ENCODE measurements at places on chromosomes 16 and 17.

GRCh38 chr17:47695429-47696376, 1.7 kb downstream of the TBKBP1 start:
- DNase-seq = no peak

- no peak for DNase-seq
Observed at GRCh38 chr16:85182774-85183173, 70.5 kb upstream of the CIBAR2 start.

DNA sequence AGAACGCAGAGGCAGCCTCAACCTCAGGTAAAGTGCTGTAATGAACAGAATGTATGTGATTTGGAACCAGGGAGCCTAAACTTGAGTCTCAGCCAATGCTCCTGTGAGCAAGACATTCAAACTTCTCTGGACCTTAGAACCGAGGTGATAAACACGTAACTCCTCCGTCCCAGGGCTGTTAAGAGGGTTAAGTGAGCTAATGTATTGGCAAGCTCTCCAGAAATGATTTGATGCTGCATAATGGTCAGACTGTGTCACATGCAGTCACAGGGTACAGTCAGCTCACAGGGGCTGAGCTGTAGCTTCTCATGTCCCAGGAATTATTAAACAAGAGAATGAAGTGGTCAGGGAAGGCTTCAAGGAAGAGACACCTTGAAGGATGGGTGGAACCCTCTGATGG, 10.0 kb upstream of the SLC4A1 start:
- DNase-seq = no peak

- DNase-seq = no peak
Observed at GRCh38 chr17:22273308-22273707, 581.0 kb downstream of the KCNJ18 start.

GRCh38 chr17:50361561-50362480, 11.2 kb downstream of the MRPL27 start:
- peak; percentile 75 for DNase-seq

- no peak for DNase-seq
Observed at GRCh38 chr17:14330492-14330962, 29.6 kb downstream of the HS3ST3B1 start.

- no peak for DNase-seq
Observed at GRCh38 chr17:74211141-74211911, 2.0 kb upstream of the TTYH2 start.

- DNase-seq = peak; percentile 73
Observed at GRCh38 chr17:40191237-40192208, 14.3 kb downstream of the RAPGEFL1 start.

DNA sequence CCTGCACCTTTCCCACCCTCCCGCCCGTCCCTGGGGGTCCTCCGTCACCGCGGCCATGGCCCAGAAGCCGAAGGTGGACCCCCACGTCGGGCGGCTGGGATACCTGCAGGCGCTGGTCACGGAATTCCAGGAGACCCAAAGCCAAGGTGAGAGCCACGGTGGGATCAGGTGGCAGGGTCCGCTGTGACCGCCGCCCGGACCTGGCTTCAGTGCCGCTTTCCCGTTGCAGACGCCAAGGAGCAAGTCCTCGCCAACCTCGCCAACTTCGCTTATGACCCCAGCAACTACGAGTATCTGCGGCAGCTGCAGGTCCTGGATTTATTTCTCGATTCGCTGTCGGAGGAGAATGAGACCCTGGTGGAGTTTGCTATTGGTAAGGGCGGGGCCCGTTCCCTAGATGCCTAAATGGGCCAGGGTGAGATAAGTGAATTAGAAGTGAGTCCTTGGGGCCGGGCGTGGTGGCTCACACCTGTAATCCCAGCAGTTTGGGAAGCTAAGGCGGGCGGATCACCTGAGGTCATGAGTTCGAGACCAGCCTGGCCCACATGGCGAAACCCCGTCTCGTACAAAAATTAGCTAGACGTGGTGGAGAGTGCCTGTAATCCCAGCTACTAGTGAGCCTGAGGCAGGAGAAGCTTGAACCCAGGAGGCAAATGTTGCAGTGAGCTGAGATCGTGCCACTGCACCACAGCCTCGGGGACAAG, 617 bp downstream of the ARMC7 start:
- DNase-seq = no peak

DNA sequence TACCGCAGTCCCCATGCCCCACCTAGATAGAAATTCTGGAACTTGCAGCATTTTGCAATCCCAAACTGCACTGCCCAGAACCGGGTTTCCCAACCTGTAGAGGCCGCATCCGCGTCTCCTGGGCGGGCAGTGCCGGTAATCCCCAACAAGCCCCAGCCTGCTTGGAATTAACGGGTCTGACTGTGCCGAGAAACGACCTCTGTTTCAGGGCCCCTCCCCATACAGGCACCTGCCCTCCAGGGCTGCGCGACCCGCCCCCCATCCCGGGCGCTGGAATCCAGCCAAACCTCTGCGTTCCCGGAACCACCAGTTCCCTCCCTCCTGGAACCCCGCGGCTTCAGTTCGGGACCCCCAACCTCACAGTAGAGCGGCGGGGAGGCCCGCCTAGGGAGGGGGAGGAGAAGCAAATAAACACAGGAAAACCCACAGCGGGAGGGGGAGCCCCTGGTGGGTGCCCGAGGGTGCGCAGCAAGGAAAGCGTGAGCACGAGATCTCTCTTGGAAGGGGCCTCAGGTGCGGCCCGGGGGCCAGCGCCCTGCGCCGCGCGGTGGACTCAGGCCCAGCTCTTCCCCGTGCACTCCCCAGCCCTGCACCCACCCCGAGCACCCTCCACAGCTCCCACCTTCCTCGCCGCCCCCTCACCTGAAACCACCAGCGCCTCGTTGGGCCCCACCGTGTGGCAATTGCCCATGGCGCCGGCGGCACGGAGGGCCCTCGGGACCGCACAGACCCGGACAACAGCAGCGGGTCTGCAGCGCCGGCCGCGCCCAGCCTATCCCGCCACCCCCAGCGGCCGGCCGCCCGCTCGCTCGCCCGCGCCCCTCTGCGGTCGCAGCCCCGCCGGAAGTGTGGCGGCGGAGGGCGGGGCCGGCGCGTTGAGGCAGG, at the start of gene FLOT2:
Gene FLOT2 (minus strand): TSS at position 850 of the 885 bp plus-strand sequence. CDS start 159 bp downstream, at position 691.
- peak; percentile 66 for DNase-seq

DNA sequence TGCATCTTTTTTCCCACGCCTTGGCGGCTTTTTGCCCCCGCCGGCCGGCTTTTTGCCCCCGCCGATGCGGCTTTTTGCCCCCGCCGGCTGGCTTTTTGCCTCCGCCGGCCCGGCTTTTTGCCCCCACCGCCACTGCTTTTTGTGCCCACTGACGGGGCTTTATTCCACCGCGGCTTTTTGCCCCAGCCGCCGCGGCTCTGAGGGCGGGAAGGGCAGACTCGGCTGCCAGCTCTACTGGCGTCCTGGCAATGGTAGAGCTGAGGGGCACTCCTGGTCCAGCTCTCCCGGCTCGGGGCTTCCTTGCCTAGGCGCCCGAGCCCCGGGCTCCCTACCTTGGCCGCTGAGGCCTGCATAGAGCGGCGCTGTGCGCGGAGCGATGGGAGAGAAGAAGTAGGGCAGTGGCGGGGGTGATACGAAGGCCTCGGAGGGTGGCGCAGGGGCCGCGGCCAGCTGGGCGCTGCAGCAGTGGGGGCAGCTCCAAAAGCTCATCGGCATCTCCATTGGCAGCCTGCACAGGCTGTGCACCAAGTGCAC, 591.4 kb downstream of the TP53TG3F start:
- DNase-seq = no peak

DNA sequence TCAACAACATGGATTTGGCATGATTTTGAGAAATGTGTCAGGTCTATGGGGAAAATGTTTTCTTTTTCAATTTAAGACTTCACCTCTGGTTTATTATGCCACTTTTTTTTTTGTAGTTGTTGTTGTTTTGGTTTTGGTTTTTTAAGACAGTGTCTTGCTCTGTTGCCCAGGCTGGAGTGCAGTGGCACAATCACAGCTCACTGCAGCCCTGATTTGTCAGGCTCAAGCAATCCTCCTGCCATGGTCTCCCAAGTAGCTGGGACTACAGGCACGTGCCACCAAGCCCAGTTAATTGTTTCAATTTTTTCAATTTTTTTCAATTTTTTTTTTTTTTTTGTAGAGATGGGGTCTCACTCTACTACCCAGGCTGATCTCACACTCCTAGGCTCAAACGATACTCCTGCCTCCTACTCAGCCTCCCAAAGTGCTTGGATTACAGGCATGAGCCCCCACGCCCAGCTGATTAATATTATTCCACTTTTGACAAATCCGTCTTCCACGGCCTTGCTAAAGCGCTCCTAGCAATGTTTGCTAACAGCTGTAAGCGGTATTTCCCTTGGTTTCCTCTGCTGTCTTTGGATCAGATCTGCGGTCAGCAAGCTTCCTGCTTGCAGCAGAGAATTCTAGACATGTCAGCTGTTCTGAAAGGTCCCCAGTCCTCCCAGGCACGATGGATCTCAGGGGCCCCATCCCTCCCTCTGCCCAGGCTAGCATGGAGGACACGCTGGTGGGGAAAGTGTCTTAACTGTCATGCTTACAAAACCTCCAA, 7.0 kb upstream of the MILR1 start:
- peak; percentile 62 for DNase-seq

DNA sequence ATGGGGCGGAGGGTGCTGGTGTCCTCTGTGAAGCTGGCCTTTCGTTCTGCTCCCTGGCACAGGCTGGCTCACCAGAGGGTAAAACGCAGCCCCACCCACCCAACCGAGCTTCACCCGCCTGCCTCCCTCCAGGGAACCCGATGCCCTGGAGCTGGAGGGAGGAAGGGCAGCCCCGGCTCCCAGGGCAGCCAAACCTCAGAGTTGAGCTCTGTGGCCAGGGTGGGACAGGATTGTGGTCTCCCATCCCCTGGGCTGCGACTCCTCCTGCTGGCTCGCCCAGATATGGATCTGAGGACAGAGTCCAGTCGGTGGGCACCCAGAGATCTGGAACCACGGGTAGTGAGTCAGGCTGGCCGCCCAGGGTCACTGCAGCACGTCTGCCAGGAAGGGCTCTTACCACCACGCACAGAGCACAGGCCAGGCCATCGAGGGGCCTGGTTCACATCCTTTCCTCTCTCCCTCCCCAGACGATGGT, 42.6 kb upstream of the CHMP6 start:
- no peak for DNase-seq

- peak; percentile 91 for DNase-seq
Observed at GRCh38 chr17:7394452-7395191, at the start of gene PLSCR3. Gene PLSCR3 (minus strand): TSS chr17:7394525. CDS start chr17:7394110, 415 bp downstream.

DNA sequence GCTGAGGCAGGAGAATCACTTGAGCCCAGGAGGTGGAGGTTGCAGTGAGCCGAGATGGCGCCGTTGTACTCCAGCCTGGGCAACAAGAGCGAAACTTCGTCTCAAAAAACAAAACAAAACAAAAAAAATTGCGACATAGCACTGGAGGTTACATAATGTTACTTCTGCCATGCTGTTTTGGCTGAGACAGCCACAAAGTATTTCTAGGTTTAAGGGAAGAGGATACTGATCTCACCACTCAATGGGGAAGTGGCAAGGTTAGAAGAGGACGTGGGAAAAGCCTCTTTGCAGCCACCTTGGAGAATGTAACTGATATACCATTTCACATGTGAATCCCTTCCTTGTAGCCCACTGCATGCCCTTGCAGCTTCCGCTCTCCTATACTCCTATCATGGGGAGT, 131.2 kb upstream of the NLRP1 start:
- DNase-seq = no peak

GRCh38 chr17:44867841-44868240, 20.2 kb downstream of the HIGD1B start:
- DNase-seq = no peak

DNA sequence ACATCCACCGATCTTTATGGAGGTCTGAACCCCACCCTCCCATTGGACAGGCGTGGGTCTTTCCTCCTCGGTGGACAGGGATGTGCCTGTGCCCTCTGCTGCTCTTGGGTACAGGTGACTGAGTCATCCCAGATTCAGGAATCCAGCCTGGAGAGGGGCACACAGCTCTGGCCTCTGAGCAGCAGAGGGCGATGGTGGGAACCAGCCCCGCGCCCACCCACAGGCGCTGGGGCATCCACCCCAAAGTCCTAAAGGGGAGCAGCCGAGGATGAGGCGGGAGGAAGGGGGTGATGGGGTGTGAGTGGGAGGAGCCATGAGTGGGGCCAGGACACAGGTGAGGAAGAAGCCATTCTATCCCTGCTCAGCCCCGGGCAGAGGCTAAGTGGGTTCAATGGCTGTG, 35.0 kb downstream of the ENGASE start:
- no peak for DNase-seq

GRCh38 chr17:75400326-75400939, 5.0 kb downstream of the GRB2 start:
- DNase-seq = no peak

- DNase-seq = no peak
Observed at GRCh38 chr17:27782791-27783206, 17.5 kb downstream of the NOS2 start.

- no peak for DNase-seq
Observed at GRCh38 chr16:74627506-74628220, 20.7 kb upstream of the GLG1 start.

DNA sequence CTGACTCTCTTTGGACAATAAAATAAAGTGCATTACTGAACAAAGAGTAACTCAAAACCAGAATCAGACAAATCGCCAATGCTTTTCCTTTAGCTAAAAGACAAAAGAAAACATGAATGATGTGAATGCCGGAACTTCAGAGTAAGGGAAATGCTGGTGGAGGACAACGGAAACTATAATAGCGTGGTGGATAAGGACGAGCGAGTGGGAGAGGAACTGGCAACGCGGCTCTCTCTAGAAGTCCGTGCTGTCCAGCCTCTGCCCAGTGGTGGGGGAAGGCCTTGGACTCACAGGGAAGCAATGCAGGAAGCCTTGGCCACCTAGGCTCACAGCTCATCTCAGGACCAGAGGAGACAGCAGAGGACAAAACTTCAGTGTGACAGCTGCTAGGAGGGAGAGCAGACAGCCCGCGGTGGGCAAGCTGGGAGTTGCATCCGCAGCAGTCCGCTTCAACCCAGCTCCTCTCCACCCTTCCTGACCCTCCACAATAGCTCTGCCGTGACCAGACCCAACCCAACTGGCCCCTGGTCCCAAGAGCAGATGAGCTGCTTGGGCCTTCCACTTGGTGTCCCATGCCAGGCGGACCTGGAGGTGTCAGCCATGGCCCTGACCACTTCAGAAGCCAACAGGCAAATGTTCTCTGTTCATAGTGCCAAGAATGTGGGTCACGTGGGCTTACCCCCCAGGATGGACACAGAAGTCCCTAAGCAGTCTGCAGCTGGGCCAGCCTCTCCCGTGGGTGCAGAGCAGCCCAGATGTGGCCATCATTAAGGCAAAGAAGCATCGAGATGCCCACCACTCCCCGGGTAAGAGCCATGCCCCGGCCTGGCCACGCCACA, 5.3 kb upstream of the FAAP100 start:
- no peak for DNase-seq

GRCh38 chr17:2689411-2690164, 22.0 kb downstream of the CLUH start:
- DNase-seq = no peak
